ENCODE measurements at places on chromosomes 6 and 20. TPM values are rescaled to one million over a fixed set of nuclear protein-coding genes. Genes with fewer than 3 reads are reported as not detected.

- H3K4me1 ChIP-seq: no peaks in the 10 kb centered on the region
- H3K27me3 ChIP-seq: peaks cover 24% of the 10 kb centered on the region
- no peak overlapping the region for H3K4me3 ChIP-seq
- no peak overlapping the region for H3K27ac ChIP-seq
- no peak for DNase-seq
- no peaks in the 10 kb centered on the region for H3K36me3 ChIP-seq
These were observed 19.2 kb downstream of the PRND start for GRCh38 chr20:4740774-4741431.

DNA sequence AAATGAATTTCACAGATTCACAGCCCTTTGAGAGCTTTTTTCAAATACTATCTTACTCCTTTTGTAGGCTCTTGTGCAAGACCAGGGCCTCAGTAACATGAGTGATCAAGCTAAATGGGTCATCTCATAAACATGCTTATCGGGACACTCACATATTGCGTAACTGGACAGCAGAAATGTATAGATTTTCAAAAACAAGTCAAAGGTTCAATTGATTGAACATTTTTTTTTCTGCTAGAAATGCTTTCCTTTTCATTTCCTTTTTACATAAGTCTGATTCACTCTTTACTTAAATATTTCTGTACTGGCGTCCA lies 8.7 kb upstream of the SALL4 start:
- no peak for DNase-seq
- H3K36me3 ChIP-seq: no peaks in the 10 kb centered on the region
- H3K27ac ChIP-seq: no peak overlapping the region

The UBE3D gene
- 2.5 TPM for total RNA-seq

The MDN1 gene
- total RNA-seq: 32.9 TPM

The FRMD1 gene
- total RNA-seq: not detected

The IRF4 gene
- 0.05 TPM for total RNA-seq

The BACH2 gene
- 10.5 TPM for total RNA-seq

The TRIM40 gene
- total RNA-seq: not detected

The ADGB gene
- not detected for total RNA-seq

The C6orf52 gene
- 0.97 TPM for total RNA-seq
